ENCODE measurements at places on chromosomes 1 and 21.

- no peak for DNase-seq
Measured at GRCh38 chr1:25690396-25690956, 73.9 kb downstream of the MAN1C1 start.

- no peak for DNase-seq
Measured at GRCh38 chr21:26503414-26503813, 69.7 kb downstream of the CYYR1 start.

GRCh38 chr1:227763246-227764018 is 28.2 kb downstream of the SNAP47 start:
- no peak for DNase-seq

DNA sequence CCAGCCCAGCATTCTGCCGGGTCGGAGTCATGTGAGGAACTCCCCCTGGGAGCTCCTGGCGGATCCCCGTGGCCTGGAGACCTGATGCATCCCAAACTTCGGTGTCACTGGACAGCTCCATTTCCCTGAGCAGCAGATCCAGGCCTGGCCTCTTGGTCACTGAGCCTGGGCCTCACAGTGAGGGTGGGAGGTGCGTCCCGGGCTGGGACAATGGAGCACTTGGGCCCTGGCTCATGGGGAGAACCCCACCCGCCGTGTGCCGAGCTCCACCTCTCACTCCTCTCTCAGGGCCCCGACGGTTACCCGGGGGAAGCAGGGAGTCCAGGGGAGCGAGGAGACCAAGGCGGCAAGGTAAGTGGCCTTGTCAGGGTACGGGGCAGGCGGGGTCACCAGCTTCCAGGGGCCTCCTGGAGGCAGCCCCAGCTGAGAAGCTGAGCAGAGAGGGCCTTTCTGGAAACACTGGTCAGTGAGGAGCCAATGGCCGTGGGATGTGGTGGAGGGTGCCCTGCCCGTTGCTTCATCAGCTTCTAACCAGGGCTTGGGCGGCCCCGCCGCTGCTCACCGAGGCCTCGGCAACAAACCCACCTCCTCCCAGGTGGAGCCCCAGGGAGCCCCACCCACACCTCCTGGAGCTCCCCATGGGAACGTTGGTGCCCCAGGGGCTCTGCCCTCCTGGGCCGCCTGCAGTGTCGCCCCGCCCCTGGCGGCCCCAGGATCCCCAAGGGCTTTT is 19.8 kb downstream of the COL6A2 start:
- no peak for DNase-seq

DNA sequence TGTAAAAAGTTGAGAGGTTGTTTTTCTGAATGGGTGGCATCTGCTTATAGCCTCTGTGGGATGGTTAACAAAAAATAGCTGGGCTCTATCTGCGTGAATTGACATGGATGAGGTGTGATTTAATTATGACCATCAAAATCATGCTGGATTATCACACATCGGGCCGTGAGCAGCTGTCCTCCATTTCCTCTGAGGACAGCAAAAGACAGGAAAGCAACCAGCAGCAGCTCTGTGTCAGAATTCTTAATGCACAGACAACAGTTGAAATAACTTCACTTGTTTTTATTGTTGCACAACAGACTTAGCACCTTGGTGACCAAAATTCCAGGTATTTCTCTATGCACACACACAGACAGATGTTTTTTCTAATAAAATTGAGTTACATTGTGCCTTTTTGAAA is 54.5 kb upstream of the LAPTM5 start:
- DNase-seq: no peak

- no peak for DNase-seq
Measured at GRCh38 chr1:6099297-6099696, 53.6 kb downstream of the KCNAB2 start.

DNA sequence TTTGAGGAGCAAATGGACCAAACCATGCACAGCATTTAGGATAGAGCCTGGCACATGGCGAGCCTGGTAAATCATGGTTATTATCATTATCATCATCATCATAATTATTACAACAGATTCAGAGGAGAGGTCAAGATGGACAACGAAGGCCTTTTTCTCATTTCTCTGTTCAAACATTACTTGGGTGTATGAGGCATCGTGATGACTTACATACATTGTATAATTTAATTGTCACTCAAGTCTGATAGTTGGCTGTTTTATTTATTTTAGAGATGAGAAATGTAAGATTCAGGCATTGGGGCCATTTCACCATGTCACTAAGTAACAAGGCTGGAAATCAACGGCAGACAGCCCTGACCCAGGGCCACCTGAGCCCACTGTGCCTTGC is 68.1 kb downstream of the SLC35F3 start:
- DNase-seq: no peak

DNA sequence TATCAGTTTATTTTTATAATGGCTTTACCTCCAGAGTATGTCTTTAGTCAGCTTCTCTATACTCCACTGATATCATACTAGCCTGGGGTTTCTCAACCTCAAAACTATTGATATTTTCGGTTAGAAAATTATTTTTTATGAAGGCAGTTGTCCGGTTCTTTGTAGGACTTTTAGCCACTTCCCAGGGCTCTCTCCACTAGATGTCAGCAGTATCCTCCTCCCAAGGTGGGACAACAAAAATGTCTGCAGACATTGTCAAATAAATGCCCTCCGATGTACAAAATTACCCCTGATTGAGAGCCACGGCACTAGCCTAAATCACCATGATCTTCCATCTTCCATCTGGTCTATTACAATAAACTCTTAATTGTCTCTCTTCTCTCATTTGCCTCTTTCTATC is 4.1 kb upstream of the GRIK1 start:
- DNase-seq: no peak

DNA sequence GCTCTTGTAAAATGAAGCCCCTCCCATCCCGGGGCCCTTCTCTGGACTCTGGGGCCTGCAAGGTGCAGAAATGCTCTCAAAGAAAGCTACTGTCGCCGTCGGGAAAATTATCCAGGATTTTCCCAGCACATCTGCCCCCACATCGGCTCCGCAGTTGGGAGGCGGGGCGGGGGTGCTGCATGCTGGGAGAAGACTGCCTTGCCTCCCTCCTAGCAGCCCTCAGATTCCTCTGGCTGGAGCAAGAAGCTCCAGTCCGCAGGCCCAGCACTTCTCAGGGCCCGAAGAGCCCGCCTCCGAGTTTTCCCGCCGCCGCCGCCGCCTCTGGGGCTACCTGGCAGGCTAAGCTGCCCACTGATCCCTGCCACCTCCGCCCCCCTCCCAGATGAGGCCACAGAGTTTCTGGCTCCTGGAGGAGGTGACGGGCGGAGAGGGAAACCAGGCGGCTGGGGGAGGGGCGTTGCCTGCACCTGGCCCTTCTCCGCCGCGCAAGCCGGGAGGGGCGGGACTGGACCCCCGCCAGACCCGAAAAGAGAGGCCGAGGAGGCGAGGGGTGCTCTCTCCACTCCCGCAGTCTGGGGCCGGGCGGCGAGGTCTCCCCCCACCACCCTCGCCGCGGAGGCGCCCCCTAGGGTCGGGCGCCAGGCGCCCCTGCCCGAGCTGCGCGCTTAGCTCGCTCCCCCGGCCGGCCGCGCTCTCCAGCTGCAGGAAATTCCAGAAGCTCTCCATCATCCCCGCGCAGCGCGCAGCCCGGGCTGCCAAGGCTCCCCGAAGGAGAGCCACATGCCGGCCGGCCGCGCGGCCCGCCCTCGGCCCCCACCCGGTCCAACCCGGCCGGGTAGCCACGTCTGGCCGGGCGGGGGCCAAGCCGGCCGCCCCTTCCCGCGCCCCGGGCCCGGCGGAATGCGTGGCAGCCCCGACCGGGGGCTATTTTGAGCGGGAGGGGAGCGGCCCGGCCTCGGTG is 28.8 kb downstream of the AHDC1 start:
- no peak for DNase-seq

GRCh38 chr21:44982558-44983250 is 42.9 kb downstream of the SLX9 start:
- DNase-seq: peak; percentile 1

DNA sequence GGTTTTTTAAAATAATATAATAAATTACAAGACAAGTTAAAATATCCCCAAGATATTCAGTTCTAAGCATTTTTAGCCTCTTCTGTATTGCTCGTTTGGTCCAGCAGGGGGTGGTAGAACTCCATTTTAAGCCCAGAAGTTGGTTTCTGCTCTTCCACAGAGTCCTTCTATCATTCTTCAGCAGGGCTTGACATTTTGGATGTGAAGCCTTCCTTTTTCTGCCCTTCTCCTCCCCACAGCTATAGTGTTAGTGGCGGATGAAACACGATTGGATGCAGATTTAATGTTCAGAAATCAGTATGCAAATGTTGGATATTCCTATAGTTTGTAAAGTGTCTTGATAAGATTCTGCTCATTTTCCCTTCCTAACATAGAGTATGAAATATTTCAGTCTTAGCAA is 1.4 kb downstream of the NCAM2 start:
- no peak for DNase-seq

- no peak for DNase-seq
Measured at GRCh38 chr1:107142140-107142542, 1.3 kb downstream of the NTNG1 start.

- DNase-seq: no peak
Measured at GRCh38 chr1:3003941-3004270, 17.4 kb upstream of the ACTRT2 start.

DNA sequence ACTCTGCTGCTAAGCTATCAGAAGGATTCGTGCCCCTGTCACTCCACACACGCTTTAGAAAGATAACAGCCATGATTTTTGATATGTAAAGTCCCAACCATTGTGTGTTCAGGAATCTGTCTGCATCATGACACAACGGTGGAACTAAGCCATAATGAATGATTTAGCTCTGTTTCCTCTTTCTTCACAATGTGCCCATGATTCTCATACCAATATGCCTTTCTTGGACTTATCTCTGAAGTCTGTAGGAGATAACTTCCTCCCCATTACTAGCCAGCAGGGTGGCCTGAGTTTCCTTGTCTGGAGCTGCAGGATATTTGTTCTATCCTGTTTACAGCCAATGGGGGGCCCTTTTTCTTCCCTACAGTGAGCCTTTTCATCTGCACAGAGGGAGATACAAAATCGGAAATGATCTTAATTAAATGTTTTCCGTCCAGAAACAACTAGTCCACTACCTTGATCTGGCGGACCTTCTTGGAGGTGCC is 511.7 kb downstream of the USP25 start:
- DNase-seq: no peak

GRCh38 chr1:105838071-105838470 is 1218.4 kb upstream of the PRMT6 start:
- DNase-seq: no peak

GRCh38 chr1:53460211-53460634 is 1.0 kb downstream of the DMRTB1 start:
- DNase-seq: no peak

DNA sequence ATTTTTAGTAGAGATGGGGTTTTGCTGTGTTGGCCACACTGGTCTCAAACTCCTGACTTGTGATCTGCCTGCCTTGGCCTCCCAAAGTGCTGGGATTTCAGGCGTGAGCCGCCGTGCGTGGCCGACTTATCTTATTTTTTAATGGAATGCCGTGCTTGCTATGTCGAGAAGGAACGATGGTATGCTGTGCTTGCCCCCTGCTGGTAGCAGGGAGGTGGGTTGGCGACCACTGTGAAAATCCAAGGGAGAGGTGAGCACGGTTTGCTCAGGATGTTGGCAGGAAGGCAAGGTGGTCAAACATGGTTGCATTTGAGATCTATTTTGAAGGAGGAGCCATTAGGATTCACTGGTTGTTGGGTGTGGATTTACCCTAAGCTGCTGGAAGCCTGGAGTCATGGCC is 45.8 kb upstream of the RCC2 start:
- no peak for DNase-seq

- DNase-seq: no peak
Measured at GRCh38 chr1:221621683-221622082, 120.2 kb downstream of the DUSP10 start.

DNA sequence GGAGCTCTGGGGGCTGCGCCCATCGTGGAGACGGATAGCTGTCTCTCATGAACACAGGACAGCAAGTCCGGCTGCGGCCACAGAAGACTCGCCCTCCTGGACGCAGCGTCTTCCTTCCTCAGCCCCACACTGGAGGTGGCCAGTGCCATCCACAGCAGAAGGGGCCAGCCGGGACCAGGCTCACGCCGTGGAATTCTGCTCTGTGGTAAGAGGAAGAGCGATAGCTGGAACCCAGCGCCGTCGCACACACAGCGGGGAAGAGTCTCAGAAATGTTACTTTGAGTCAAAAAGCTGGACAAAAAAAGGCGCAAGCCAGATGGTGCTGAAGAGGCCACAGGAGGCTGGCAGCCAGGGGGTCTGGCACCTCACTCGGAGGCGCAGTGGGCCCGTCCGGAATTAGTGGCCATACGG is 113.9 kb upstream of the COL6A1 start:
- no peak for DNase-seq

DNA sequence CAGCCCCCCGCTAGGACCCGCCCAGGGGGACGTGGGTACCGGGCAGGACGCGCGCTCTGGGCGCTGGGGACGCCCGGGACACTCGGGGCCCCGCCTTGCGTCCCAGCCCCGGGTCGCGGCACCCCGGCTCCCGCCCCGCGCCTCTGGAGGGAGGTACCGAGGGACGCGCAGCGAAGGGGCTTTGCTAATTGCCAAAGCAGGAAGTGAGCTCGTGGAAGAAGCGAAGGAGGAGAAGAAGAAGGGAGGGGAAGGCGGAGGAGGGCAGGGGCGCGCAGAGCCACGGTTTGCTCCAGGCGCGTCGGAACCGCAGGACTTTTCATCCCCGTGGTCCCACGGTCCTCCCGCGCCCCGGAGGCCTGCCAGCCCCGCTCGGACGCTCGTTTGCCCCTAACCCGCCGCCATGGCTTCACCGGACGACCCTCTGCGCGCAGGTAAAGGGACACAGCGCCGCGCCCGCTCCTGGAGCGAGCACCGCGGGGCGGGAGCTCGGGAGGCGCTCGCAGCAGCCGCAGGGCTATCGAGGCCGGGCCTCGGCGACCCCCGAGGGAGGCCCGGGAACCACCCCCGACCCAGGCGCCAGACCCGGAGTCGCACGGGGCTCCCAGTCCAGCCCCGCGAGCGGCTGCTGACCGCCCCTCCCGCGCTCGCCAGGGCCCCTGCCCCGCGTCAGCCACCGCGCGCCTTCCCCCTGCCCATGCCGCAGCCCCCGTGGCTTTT is 1.3 kb downstream of the EDARADD start:
- DNase-seq: no peak

- DNase-seq: no peak
Measured at GRCh38 chr1:22223176-22223575, 80.3 kb upstream of the WNT4 start.

GRCh38 chr1:228650946-228651345 is 84.3 kb upstream of the RHOU start:
- no peak for DNase-seq

- DNase-seq: no peak
Measured at GRCh38 chr1:243474136-243474881, 218.5 kb downstream of the SDCCAG8 start.

- DNase-seq: no peak
Measured at GRCh38 chr1:59880735-59881134, 45.8 kb downstream of the CYP2J2 start.

DNA sequence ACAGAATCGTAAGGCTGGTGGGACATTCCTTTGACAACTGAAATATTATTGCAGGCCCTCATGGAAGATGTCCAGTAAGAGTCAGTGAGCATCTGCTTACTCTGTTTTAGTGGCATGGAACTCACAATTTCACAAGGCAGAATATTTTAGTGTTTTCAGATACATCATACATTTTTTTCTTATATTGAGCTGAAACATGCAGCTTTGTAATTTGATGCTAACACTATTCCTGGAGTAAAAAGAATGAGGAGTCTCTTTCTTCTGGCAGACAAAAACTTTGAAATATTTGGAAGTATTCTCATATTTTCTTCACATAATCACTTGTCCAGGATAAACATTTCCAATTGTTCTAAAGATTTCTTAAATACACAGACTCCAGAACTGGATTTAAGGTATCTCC is 17.7 kb downstream of the CLDN17 start:
- DNase-seq: no peak

GRCh38 chr1:115694805-115695204 is 53.0 kb downstream of the VANGL1 start:
- DNase-seq: no peak
